T-helper 22 cell (primary cell): ENCODE measurements at places on chromosomes 6 and 20.

DNA sequence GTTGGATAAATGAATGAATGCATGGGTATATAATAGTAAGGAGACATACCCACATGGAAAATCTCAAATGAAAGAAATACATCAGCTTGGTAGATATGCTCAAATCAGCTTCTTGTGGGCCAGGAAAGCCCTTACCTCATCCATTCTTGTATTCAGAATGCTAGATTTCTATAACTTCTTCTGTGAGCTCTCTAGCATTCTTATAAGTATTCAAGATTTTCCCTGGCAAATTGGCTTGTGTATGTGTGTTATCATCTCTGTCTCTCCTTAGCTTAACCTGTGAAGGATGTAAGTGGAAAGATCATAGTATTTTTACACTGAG, 100.8 kb downstream of the OR2B2 start:
- DNase-seq, result no peak

DNA sequence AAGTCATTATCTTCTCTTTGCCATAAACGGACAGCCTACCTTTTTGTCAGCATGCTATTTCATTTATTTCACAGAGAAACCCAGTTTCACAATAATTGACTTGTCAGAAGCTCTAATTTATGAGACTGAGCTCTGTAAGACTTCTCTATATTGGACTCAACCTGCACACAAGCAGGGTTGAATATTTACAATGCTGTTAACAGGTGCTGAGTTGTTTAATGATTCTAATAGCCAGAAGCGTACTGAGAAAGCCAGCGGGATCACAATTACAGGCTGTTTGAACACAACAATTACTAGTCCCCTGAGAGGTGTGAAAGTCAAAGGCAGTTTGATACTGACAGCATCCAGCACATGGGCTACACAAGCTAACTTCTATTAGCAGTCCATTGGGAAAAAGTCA, 128.2 kb upstream of the SIM1 start:
- no peak for DNase-seq

DNA sequence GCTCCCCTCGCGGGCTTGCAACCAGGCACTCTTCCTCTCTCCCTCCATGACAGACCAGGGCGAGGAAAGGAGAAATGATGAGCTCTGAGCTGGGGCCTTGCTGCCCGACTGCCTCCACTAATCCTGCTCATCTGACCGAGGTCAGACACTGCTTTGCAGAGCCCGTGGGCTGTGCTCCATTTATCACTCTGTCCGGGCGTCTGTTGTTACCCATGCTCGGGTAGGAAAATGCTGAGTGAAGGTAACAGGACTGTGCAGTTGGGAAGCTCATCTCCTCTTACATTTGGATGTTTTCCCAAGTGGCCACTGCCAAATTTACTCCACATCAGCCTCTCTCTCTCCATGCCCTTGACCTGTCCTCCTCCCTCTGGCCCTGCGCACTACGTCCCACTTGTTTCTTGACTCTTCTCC, 14.6 kb downstream of the RPS6KA2 start:
- no peak for DNase-seq

DNA sequence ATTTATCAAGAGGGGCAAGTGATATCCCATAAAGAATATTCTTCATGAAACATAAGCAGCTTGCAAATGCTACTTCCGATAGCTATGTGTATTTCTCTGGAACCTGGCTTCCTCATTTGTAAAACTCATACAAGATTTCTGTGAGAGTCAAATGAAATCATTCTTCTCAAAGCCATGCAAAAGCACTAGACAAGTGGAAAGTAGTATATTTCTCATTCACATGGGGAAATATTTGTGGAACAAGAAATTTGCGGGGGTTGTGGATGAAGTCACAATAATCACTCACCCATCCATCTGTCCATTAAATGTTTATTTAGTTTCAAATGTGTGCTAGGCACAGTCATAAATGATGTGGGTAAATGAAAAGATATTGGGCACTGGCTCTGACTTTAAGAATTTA, 150.5 kb downstream of the IPCEF1 start:
- no peak for DNase-seq

DNA sequence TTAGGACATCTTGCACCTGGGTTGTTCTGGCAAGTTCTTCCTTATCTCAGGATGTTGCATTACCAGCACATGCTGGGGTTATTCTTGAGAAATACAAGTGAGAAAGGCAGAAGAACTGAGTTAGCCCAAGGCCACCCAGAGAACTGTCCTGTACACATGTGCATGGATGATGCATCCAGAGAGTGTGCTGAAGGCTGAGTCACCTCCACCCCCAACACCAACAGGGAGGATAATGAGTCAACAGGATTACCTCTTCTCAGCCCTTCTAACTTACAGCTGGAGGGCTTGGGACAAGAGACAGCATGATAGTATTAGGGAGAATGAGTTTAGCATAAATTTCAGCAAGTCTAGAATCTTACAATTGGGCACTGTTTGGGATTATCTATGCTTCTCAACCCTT, 8.5 kb downstream of the SCGN start:
- no peak for DNase-seq

GRCh38 chr6:146544616-146545182, 1.1 kb downstream of the RAB32 start:
- no peak for DNase-seq

DNA sequence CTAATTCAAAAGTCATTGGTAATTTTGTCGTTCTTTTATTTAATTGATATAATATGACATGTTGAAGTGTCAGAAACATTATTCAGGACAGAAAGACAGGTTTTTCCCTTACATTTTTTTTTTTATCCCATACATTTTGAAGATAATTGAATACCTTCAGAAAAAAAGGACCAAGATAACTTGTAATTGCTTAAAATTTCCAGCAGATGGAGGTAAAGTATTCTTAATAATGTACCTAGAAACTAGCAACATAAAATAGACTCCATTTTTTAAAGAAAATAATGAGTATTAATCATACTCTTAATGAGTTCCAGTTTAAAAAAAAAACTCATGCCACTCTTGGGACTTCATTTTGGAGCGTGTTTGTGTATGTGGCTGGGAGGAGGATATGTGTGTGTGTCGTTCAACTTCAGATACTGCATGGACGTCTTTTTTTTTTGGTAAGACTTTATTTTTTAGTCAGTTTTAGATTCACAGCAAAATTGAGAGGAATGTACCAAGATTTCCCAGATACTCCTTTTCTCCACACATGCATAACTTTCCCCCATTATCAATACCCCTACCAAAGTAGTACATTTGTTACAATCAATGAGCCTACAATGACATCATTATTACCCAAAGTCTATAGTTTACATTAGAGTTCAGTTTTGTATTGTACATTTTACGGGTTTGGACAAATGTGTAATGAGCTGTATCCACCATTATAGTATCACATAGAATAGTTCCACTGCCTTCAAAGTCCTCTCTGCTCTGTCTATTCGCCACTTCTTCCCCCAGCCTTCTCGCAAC, 79.4 kb downstream of the ROS1 start:
- DNase-seq, result no peak

GRCh38 chr20:4781211-4781610, 59.5 kb downstream of the PRND start:
- no peak for DNase-seq

- DNase-seq, result no peak
Observed at GRCh38 chr6:134324141-134324540, 6.2 kb upstream of the SGK1 start.

- DNase-seq, result no peak
Observed at GRCh38 chr6:87754828-87755227, 52.8 kb upstream of the AKIRIN2 start.

DNA sequence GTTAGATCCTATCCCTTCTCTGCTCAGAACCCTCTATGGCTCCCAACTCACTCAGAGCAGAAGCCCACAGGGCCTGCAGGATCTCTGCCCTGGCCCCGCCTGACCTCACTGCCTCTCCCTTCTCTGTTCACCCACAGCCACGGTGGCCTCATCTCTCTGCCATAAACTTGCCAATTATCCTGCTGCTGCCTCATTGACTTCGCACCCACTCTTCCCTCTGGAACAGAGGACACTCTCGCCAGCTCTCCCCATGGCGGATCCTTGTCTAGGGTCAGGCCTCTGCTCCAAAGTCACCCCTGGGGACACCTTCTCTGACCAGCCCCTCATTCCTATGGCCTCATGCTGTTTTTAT, 86.4 kb downstream of the CEBPB start:
- no peak for DNase-seq

- DNase-seq, result no peak
Observed at GRCh38 chr20:46078954-46079353, 10.8 kb downstream of the NCOA5 start.

DNA sequence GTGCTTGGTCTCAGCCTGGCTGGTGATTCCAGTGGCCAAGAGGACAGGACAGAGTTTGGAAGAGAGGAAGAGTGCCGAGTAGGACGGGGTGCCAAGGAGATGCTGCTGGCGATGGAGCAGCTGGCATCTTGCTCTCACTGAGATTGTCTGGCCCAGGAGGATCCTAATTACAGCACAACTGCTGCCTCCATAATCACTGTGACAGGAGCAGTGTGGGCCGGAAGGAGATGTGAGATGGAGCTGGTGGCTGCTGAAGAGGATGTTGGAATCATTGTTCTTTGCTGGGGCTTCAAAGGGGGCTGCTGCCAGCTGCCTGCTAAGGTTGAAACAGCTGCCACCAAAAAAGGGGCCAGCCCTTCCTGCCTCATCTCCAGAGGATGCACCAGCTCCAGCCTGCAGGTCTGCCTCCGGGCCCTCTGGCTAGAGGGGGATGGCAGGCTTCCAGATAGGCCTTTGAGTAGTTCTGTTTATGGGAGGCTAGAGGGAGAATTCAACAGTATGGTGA, 214.4 kb downstream of the RNF144B start:
- DNase-seq, result no peak

DNA sequence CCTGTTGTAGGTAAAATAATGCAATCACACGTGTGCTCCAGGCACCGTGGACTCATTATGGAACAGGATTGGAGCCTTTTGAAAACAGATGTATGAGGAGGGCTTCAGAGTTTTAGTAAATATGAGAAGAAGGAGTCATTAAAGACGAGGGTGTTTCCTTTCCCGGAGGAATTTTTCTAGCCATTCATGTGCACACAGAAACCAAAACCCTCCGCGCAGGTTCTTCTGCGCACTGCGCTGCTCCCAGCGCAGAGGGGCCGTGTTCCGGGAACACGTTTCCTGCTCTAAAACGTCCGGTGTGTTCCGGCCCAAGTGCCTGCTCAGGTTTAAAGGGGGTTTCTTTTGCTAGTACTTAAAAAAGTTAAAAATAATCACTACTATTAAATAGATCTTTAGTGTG, 11.6 kb downstream of the GPR31 start:
- DNase-seq, result no peak

DNA sequence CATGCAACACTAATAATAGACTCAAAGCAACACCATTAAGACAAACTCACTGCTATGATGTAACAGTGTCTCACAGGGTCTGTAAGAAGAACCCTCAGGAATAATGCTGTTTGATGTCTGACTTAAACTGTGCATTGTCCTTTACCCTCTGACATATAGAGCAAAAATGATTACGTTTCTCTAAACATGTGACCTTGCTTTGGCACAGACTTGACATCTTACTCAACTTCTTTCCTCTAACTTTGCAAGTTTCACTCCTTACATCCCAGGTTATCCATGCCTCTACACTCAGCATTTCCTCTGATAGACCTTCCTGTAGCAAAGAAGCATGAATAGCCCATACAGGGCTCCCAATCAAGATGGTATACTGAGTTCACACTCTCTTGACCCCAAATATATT, 252.7 kb downstream of the UST start:
- DNase-seq, result no peak

DNA sequence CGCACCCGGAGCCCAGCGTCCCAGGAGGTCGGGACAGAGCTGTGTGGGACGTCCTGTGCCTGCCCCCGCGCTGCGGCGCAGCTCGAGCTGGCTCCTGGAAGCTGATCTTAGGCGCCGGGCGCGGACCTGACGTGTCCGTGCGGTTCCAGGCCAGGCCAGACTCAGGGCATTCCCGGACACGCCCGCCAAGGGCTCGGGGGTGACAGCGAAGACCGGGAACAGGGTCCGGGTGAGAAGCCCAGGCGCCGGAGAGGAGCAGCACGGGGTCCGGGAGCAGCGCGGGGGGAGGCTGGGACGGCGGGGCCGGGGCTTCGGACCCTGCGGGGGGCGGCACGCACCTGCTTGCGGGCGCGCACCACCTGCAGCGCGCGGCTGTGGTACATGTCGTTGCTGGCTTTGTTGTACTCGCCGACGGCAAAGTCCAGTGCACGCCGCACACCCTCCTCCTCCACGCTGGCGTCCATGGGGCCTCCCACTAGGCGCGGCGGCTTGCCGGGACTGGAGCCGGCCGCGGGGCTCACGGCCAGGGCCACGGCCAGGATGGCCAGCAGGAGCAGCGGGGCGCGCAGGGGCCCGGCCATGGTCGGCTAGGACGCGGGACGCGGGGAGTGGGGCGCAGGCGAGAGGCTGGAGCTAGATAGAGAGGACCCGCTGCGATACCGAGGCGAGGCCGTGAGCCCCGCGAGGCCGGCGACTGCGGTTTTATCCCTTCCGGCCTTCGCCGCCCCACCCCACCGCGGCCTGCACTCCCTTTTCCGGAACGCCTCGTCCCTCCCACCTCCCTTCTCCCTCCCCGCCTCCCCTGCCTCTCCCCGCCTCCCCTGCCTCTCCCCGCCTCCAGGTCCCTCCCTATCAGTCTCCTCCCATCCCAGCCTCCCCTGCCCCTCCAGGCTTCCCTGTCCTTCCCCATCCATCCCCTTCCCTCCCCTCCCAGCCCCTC, at the start of gene CST3:
Gene CST3 (minus strand): TSS at position 674 of the 940 bp plus-strand sequence. CDS start 93 bp downstream, at position 581.
- no peak for DNase-seq

DNA sequence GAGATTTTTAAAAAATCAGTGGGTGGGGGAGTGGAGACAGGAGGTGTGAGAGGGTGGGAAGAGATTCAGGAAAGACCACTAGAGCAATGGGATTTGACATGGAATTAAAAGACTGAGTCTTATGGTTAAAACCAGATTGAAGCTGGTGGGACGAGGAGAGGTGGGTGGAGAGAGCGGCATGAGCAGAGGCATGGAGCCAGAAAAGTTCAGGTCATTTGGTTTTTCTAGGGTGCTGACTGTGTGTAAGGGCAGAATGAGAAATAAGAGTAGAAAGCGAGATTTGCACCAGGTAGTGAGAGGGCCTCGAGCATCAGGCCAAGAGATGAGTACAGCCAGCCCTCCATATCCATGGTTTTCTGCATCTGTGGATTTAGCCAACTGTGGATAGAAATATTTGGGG, 121.3 kb downstream of the TCP11 start:
- DNase-seq, result no peak

- DNase-seq, result no peak
Observed at GRCh38 chr6:120395330-120395729, 939.0 kb downstream of the TBC1D32 start.

DNA sequence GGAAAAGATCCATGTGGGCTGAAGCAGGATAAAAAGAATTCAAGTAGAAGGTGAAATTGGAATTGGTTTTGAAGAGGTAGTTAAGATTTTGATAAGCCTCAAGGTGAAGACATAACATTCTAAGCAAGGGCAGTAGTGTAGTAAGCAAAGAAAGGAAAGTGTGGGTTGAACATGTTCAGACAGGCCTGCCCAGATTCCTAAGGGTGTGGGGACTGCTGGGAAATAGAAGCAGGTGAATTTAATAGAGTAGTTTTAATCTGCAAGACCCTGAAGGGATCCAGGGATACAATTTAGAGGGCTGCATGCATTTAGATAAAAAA, 19.1 kb downstream of the TAB2 start:
- no peak for DNase-seq
